ENCODE measurements at places on chromosomes 5 and 9.

GRCh38 chr9:38229504-38230155 lies 160.6 kb upstream of the SHB start:
- DNase-seq = no peak

GRCh38 chr5:32523625-32524024 lies 61.7 kb upstream of the SUB1 start:
- DNase-seq = no peak

DNA sequence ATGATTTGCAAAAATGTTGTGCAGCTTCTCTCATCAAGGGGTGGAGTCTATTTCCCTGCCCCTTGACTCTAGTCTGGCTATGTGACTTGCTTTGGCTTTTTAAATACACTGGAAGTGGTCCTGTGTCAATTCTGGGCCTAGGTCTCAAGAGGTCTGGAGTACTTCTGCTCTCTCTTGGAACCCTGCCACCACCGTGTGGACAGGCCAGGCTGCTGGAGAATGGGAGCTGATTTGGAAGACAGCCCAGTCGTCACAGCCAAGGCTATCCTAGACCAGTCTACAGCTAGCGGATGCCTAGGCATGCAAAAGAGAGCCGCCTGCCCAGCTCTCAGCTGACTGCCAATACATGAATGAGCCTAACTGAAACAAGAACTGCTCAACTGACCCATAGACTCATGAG lies 56.7 kb upstream of the CLINT1 start:
- DNase-seq = no peak

DNA sequence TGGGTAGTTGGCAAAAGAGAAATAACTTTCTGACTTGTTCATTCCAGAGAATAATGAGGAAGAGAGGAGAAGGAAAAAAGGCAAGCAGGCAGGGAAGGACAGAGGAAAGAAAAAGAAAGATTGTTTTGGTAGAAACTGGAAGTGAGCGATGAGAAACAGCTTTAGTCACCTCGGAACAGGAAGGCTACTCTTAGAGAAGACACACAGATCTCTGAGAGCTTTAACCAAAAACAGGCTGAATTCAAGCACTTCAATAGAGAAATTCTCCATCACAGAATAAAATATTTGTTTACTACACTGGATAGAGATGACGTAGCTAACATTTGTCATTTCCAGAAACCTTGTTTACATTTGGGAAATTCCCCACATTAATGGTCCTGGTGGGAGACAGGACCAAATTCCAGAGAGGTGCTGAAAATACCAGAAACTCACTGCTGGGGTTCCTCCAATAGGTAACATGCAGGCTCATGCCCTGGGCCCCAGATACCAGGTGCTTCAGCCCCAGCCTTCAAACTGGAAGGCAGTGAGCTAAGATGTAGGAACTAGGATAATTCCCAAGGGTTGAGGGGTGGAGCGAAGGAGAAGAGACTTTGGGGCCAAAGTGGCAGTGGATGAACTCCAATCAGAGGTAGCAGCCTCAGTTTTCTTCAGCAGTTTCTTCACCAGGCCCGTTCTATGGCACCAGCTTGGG lies 227.7 kb upstream of the GRAMD2B start:
- DNase-seq = no peak

GRCh38 chr9:129489838-129490582 lies 130.9 kb downstream of the C9orf50 start:
- DNase-seq = peak; percentile 61

DNA sequence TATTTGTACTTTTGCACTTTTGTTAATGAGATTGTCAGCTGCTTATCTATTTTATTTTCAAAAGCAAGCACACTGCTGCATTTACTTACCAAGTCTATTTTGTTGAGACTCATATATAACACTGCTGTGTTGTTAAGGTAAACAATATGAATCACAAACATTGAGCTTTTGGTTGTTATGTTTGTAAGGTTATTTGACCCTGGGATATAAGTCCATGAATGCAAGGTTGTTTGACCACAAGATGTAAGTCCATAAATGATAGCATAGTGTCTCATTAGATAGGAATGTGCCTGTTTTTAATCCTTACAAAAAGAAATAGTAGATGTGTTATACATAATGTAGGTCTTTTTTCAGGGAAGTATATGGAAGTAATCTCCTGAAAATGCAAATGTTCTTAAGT lies 845.9 kb downstream of the CDH9 start:
- DNase-seq = no peak

DNA sequence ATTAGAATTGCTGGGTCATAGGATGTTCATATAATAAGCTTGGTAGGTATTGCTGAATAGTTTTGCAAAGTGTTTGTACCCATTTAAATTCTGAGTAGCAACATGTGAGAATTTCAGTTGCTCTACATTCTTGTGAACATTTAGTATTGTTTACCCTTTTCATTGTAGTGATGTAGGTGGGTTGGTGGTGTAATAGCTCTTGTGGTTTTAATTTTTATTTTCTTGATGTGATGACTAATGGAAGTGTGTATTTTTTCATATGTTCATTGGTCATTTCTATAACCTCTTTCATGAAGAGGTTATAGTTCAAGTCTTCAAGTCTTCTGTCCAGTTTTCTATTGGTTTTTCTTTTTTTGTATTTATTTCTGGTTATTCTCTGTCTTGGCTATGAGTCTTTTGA lies 34.4 kb downstream of the RASA1 start:
- DNase-seq = no peak

GRCh38 chr9:23825700-23826099 lies 340 bp downstream of the ELAVL2 start:
- no peak for DNase-seq

DNA sequence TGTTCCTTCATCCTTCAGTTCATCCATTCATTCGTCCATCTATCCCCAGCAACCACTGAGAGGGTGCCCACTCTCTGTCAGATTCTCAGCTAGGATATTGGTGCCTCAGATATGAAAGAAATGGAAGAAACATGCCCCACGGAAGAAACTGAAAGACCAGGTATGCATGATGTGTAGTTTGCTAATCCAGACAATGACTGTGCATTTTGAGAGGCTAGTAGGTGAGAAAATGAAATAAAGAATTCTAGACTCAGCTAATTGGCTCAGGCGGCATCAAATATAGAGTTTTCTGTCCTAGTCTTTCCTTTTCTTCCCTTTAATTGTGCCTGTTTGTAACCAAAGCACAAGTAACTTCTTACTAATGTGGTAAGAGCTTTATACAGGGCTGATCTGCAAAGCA lies 104.7 kb downstream of the PDZD2 start:
- DNase-seq = no peak

DNA sequence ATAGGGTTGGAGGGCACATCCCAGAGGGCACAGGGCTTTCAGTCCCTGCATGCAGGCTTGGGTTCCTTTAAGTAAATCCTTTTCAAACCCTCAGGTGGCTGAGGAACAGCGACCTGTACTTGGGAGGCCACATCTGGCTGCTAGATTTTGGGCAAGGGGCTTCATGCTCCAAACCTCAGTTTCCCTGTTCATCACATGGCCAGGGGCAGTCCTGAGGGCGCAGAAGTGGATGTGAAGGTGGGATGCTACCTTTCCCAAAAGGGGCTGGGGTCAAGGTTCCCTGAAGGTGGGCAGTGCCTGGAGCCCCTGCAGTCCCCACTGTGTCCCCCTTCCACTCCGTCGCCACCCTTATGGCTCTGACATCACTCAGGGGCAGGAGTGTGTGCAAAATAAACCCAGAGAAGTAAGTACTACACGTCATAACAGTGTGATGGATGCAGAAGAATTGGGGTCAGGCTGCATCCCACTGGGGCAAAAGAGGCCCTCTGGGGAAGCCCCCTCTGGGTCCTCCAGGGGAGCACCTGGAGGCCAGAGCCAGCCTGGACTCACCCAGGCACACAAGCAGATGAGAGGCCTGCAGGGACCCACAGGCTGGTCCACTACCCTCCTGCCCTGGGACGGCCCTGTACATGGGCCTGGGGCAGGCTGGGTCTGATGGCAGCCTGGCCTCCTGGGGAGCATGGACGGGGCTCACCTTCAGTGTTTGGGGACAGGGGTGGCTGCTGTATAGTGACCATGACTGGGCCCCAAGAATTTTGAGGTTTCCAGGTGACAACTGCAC lies 1.9 kb upstream of the CARD19 start:
- DNase-seq = no peak

DNA sequence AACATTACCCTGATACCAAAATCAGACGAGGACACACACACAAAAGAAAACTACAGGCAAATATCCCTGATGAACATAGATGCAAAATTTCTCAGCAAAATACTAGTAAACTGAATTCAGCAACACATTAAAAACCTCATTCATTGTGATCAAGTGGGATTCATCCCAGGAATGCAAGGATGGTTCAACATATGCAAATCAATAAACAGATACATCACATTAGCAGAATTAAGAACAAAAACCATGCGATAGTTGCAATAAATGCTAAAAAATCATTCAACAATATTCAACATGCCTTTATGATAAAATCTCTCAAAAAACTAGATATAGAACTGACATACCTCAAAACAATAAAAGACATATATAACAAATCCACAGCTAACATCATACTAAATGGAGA lies 36.9 kb upstream of the TNPO1 start:
- DNase-seq = no peak

- DNase-seq = no peak
These were observed 615.3 kb downstream of the BNC2 start for GRCh38 chr9:16255217-16255616.

DNA sequence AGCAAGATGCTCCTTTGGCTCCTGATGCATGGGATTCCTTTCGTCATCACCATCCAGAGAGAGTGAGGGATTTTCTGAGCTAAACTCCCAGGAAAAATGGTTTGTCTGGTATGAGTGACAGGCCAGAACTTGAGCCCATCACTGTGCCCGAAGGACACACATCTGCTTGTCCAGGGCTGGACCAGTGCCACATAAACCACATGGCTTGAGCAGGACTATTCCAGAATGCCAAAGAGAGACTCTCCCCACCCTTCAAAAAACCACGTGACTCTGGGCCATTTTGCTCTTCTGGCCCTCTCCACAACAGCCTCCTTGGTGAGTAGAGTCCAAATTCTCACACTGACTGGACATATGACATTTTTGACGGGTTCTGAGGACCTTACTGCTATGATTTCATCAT lies 46.4 kb upstream of the SHC3 start:
- DNase-seq = no peak

- no peak for DNase-seq
These were observed 17.5 kb downstream of the CXXC5 start for GRCh38 chr5:139665626-139666025.

GRCh38 chr5:175867587-175868347 lies 3.6 kb upstream of the CPLX2 start:
- no peak for DNase-seq

GRCh38 chr9:128160603-128160987 lies 530 bp downstream of the BBLN start:
- DNase-seq = peak; percentile 54

GRCh38 chr5:66174338-66174737 lies 30.2 kb downstream of the SREK1 start:
- DNase-seq = no peak

DNA sequence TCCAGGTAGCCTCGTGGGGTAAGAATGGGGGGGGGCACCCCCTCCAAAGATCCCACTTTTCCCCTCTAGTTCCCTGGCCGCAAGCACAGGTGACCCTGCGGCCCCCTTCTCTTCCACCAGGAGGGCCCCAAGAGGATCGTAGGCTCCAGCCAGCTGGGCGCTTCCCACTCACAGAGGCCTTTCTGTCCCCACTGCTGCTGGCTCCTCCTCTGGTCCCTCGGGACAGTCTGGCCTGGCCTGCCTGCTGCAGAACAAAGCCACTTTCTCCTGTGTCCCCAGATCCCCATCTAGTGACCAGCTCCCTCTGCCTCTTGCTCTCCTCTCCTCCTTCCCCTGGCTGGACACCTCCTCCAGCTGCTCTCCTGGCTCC lies 534 bp upstream of the SAPCD2 start:
- DNase-seq = no peak

GRCh38 chr9:131613921-131614320 lies 68.6 kb downstream of the PRRT1B start:
- no peak for DNase-seq

DNA sequence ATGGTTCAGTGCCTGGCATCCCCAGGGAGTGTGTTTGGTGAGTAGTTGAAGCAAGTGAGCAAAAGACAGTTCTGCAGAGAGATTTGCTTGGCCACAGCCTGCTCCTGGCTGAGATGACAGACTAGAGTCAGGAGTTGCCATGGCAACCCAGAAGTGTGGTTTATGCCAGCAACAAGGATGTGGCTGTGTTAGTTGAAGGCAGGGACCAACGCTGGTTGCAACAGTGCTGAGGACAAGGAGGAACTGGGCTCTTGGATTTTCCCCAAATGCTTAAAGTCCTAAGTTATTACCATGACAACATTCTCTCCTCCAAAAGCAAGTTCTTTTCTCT lies 2.7 kb downstream of the NXNL2 start:
- no peak for DNase-seq

DNA sequence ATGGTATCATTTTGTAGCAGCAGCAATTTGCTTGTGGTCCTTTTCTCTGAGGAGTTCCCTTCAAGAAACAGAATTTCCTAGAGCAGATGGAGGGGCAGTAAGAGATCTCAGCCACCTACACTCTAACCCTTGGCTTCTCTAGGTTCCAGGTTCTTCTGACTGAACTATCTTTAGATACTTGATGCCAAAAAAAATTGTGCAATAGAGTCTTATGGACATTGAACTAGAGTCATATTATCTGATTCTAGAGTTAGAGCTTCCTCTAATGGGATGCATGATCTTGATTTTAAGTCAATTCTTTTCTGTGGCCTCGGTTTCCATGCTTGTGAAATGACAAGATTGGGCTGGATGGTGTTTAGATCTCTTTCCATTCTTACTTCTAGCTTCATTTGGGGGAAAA lies 142.8 kb downstream of the EGFLAM start:
- no peak for DNase-seq

DNA sequence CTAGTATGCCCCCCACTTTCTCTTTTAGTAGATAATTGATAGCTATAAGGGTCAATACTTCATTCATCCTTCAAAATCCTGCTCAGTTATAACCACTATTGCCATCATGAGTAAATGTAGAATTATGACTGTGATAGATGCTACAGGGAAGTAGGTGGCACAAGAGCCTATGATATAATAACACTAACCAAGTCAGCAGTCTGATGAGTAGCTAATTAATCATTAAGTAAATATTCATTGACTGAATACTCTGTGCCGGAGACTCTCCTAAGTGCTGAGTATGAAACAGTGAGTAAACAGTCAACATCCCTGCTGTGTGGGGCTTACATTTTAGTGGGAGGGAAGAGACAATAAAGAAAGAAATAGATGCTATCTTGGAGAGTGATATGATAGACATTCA lies 430.3 kb upstream of the ZNF462 start:
- DNase-seq = no peak

DNA sequence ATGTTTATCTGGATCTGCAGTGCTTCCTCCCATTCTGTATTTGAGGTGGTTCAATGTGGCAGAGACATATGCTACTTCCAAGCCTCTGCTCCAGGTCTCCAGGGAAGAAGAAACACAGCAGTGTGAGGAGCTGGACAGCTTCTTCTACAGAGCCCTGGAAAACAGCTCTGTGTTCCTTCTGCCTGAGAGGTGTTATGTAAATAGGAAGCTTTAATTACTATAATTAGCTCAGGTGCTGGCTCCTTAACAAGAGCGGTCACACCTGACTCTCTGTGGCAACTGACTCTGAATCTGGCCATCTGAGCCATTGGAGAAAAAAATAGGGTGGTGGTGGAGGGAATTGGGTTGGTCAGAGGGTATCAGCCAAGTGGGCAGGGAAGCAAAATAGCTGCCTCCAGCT lies 332.4 kb upstream of the BRINP1 start:
- no peak for DNase-seq

GRCh38 chr5:61735995-61736394 lies 403.9 kb downstream of the ZSWIM6 start:
- DNase-seq = no peak

- DNase-seq = no peak
These were observed 5.1 kb downstream of the CNOT8 start for GRCh38 chr5:154863291-154864080.

GRCh38 chr9:6230037-6230780 lies 14.6 kb downstream of the IL33 start:
- DNase-seq = no peak

All from CD4-positive, alpha-beta T cell (primary cell).